Uterine smooth muscle cell (primary cell): ENCODE measurements at places on chromosomes 6 and 20. TPM values are rescaled to one million over a fixed set of nuclear protein-coding genes. Genes with fewer than 3 reads are reported as not detected.

Gene BMP5
- total RNA-seq, result not detected in 2 replicates

Gene TMEM181
- 42.4 and 54.0 TPM in 2 replicates for total RNA-seq

Gene HCK
- not detected in 2 replicates for total RNA-seq

Gene TCP11
- 0.25 and 0.66 TPM in 2 replicates for total RNA-seq

Gene CCM2L
- under 0.01 TPM in 1 of 2 replicates, not detected in the other for total RNA-seq
